ENCODE measurements at places on chromosomes 3 and 15. TPM values are rescaled to one million over a fixed set of nuclear protein-coding genes. Genes with fewer than 3 reads are reported as not detected.

GABRR3 gene
- total RNA-seq, result not detected

GP5 gene
- total RNA-seq, result under 0.01 TPM

BTLA gene
- not detected for total RNA-seq

ECT2 gene
- total RNA-seq, result 11.2 TPM

TMEM62 gene
- total RNA-seq, result 11.4 TPM
